ENCODE measurements at places on chromosomes 7 and 10. TPM values are rescaled to one million over a fixed set of nuclear protein-coding genes. Genes with fewer than 3 reads are reported as not detected.

The ABCB1 gene
- 19.2 TPM for polyA plus RNA-seq

The DOCK4 gene
- polyA plus RNA-seq: 26.6 TPM

DNA sequence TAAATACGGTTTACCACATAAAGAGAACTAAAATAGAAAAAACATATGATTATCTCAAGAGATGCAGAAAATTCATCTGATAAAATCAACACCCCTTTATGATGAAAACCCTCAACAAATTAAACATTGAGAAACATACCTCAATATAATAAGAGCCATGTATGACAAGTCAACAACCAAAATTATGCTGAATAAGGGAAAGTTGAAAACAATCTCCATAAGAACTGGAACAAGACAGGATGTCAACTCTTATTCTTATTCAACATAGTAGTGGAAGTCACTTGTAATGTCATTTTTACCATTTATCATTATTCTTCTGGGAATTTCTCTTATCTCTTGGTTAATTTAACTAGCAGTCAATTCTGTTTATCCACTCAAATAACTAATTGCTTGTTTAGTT is 79.0 kb downstream of the PCDH15 start:
- DNase-seq: no peak

The CDC14C gene
- 0.10 TPM for polyA plus RNA-seq

- DNase-seq: no peak
Measured at GRCh38 chr10:129626796-129627435, 159.9 kb downstream of the MGMT start.

The MPP7 gene
- 7.7 TPM for polyA plus RNA-seq

DNA sequence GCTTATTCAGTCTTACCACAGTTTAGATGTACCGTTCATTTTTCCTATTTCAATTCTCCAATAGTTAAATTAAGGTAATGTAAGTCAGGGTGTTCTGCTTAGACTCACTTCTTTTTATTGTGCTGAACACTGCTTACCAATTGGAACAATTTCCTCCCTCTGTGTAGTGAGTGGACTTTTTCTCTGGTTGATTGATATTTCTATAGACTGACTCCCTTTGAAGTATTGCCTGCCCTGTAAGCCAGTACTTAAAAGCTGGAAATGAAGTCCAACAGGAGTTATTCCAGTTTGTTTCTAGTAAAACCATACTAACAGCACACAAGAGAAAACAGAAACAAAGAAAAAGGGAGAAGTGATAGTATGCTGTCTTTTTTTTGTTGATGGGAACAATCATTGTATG is 1674.9 kb downstream of the REEP3 start:
- DNase-seq: no peak

- DNase-seq: no peak
Measured at GRCh38 chr10:92490387-92490786, 83.5 kb downstream of the IDE start.

DNA sequence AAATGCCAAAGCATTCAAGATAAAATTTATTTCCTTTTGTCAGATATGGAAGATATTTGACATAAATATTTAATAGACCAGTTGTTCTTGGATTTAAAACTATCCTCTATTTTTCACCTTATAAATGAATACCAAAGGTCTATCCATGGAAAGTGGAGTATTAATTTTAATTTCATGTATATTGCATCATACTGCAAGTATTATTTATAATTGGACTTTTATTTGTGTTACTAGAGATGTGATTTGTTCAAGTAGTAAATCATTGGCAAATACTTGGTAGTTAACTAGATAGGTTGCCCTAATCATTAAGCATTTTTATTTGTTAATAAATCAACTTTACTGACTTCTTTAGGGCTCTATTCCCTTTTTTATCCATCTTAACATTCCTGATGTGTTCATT is 98.1 kb downstream of the CDC14C start:
- DNase-seq: no peak

The ERCC6 gene
- polyA plus RNA-seq: 16.4 TPM

The VENTX gene
- polyA plus RNA-seq: 0.24 TPM

- DNase-seq: no peak
Measured at GRCh38 chr10:35412003-35412723, 75.9 kb downstream of the CCNY start.

- DNase-seq: no peak
Measured at GRCh38 chr7:26293569-26294308, 2.1 kb downstream of the SNX10 start.

GRCh38 chr10:71323407-71323806 is 4.3 kb downstream of the SLC29A3 start:
- DNase-seq: no peak

The OR2A1 gene
- 0.27 TPM for polyA plus RNA-seq

The CALHM1 gene
- polyA plus RNA-seq: 0.09 TPM

DNA sequence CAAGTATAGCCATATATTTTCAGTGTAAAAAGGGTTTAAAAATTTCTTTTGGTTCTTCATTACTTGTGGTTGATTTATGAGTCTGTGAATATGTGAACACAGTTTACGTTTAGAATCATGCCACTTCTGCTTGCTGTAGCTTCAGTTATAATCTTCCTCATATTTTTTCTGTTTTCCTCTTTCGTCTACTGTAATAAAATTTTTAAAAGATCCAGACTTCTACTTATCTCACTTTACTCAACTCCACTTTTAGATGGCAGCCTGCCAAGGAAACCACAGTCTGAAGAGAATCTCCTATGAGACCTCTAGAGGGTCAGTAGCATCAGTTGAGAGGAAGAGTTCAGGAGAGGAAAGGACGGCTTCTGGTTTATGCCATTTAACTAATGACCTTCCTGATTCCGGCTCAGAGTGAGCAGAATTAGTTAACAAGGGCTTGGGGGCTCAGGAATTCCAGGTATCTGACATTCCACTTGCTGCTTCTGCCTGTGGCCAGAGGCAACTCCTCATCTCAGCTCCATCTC is 21.4 kb downstream of the CREB5 start:
- no peak for DNase-seq

DNA sequence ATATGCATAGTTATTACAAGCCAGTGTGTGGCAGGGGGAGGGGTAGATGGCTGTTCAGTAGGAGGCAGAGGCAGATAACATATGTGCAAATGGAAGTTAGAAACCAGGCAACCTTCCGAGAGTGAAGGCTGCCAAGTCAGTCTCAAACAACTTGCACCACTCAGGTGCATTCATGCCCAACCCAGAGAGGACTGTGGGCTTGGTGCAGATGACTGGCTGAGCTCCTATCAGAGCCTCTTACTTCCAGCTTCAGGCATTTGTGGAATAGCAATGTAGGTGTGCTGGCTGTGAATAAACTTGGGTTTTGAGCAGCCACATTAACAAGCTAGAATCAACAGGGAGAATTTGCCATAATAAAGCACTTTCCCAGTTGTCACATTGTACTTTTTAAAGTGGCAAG is 789.8 kb downstream of the PHTF2 start:
- DNase-seq: no peak

The CPA2 gene
- 0.34 TPM for polyA plus RNA-seq

DNA sequence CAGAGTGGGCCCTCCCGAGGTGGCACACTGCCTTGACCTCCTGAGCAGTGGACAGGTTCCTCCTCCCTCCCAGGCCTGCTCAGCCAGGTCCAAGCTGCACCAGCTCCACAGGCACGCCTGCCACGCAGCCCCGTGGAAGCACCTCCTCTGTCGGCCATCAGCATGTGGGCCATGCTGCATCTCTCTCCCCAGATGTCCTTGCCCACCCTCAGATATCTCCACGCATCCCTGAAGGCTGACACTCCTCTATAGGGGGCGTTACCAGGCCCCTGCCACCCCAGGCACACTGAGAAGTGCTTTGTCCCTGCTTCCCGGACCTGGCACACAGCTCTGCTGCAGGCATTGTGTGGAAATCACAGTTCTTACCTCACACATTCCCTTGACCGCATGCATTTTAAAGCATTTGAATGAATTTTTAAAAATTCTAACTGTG is 598.5 kb downstream of the SDK1 start:
- DNase-seq: no peak

The ANXA8 gene
- 0.40 TPM for polyA plus RNA-seq

GRCh38 chr10:58963723-58964124 is 212.7 kb upstream of the PHYHIPL start:
- no peak for DNase-seq

DNA sequence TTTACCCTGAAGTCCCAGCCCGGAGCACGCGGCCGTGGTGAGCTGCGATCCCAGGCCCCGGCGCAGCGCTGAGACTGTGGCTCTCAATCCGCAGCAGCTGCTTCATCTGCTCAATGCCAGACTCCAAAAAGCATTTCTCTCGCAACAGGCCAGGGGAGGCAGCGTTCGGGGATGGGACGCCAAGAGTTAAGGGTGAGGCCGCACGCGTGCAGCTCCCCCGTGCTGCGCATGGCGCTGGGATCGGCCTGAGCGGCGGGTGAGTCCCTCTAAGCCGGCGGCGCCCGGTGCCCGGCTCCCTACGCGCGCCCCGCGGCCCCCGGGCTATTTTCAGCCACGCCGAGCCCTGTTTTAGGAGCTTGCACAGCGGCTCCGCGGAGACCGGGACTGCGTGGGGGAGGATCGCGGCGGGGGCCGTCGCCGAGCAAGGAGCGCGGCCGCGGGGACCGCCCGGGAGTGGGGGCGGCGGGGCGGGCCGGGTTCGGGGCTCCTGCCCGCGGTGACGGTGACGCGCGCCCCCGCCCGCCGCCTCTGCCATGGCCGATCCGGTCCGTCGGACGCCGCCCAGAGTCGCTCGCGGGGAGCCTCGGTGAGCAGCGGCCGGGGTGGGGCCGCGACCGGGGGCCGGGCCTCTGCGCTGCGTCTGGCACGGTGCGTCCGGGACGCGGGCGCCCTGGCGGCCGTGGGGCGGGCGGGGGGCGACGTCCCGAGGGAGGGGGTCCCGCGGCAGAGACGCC is 29.4 kb upstream of the JAKMIP3 start:
- no peak for DNase-seq
